Stimulated activated CD8-positive, alpha-beta memory T cell treated with anti-CD3 and anti-CD28 coated beads, Interleukin-15, amount 100 ng/mL, for 24 hours (primary cell): ENCODE measurements at places on chromosomes 2 and 18.

GRCh38 chr18:41818381-41819355 is 136.4 kb upstream of the PIK3C3 start:
- DNase-seq, result no peak

DNA sequence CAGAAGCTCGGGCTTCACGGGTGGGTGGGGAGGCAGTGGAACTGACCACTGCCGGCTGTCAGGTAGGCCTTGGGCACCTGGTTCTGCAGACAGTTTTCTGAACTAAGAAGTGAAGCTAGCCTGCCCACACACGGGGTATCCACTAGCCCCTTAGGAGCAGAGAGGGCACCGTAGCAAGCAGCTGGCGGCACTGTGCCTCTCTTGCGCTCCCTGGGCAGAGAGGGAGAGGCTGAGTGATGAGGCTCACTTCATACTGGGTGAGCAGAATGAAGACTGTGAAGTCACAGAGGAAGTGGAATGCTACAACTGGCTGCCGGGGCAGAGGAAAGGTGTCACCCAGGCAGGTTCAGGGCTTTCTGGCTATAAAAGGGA is 753 bp downstream of the ITPRIPL1 start:
- DNase-seq, result no peak

DNA sequence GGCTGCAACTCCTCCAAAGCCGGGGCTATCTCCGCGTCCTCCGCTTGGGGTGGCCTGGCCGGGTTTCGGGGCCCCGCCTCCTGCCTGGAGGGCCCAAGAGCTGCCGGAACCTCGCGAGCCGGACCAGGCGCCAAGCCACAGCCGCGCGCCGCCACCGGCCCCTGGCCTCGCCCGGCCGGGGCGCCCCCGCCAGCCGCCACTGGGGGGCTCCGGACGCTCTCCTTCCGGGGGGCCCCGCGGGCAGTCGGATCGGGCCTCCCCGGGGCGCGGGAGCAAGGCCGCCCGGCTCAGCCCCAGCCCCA is 17.4 kb upstream of the HAAO start:
- DNase-seq, result no peak

DNA sequence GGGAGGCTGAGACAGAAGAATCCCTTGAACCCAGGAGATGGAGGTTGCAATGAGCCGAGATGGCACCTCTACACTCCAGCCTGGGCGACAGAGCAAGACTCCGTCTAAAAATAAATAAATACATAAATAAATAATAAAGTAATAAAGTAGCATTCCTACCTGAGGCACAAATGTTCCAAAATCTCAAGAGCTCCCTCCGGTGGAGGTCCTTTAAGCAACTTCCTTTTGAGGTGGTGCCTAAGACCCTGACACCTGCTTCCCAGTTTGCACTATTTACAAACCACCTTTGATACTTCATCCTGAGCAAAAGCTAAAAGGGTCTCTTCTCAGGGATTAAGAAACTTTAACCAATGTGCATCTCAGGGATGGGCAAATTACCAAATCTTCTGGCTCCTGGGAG is 505.1 kb downstream of the CNTNAP5 start:
- no peak for DNase-seq

DNA sequence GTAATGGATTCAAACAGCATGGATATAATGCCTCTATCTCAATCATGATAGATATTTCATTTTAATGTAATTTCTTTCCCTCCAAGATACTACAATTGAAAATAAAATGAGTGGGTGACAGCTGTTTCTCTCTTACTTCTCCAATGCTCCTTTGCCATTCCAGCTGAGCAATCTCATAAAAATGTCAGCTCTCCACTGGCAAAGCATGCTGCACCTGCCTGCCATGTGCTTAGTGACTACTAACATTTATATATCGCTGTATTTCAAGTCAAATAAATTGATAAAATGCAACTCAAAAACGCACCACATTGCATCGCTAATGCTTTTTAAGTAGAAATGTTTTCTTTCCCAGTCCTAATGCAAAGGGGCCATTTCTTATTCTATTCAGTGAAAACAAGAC is 1093.9 kb downstream of the CBLN2 start:
- no peak for DNase-seq

DNA sequence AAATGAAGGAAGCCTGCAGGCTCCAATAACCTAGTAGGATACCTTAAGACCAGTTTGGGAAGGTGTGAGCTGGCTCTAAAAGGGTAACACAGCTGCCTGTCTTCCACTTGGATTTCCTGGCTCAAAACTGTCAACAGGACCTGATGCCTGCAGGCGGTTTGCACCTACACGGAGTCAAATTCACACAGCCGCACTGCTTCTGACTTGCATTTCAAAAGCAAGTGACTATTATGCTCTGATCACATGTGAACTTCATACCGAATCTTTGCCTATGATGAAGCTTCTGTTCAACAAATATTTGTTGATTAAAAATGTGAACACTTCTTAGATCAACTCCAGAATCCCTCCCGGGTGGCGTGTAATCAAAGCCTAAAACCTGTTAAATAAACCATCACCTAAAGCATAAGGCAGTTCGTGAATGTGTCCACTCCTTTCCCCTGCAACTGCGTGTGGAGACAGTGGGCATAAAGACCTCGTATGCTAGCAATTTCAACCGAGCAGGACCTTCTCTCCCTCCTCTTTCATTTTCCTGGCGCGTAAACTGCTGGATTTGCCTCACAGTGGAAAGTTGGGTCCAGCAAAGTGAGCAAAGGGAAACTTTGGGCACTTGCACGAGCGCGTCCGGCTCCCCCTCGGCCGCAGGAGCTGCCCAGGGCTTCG is 784 bp downstream of the CRACDL start:
- DNase-seq, result no peak

- DNase-seq, result no peak
Measured at GRCh38 chr2:105393373-105394055, 5.3 kb downstream of the FHL2 start.

DNA sequence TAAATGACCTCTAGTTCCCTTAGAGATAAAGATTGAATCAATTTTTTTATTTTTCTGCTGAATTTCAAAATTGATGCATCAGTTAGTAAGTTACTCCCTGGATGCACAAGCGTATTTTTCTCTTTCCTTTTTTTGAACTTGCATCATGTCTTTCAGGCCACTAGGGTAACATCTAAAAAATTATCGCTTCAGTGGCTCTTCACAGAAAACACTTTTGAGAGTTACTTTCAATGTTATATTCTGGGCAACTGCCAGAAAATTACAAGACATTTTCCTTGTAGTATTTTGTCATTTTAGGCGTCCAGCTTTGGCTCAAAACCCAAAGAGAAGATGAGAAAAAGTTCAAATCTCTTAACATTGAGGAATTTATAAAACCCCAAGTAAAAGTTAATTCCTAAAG is 59.8 kb downstream of the DSEL start:
- no peak for DNase-seq

DNA sequence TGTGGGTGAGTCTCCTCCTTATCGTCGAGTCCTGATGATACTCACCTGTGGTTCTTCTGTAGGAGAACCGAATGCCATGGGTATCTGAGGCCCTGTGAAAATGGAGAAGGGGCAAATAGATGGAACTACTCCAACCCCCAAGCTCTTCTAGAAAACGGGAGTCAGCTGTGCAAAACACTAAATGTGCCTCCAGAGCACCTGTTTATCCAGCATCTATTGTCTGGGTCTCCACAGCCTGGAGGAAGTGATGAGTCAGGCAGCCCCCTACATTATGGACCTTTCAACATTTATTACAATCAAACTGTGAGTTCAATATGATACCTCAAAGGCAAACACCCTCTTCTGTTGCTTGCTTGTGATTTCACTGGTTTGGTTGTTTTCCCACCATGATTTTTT is 9.8 kb upstream of the LRRFIP1 start:
- no peak for DNase-seq

- DNase-seq, result no peak
Measured at GRCh38 chr18:41613003-41613609, 341.9 kb upstream of the PIK3C3 start.

DNA sequence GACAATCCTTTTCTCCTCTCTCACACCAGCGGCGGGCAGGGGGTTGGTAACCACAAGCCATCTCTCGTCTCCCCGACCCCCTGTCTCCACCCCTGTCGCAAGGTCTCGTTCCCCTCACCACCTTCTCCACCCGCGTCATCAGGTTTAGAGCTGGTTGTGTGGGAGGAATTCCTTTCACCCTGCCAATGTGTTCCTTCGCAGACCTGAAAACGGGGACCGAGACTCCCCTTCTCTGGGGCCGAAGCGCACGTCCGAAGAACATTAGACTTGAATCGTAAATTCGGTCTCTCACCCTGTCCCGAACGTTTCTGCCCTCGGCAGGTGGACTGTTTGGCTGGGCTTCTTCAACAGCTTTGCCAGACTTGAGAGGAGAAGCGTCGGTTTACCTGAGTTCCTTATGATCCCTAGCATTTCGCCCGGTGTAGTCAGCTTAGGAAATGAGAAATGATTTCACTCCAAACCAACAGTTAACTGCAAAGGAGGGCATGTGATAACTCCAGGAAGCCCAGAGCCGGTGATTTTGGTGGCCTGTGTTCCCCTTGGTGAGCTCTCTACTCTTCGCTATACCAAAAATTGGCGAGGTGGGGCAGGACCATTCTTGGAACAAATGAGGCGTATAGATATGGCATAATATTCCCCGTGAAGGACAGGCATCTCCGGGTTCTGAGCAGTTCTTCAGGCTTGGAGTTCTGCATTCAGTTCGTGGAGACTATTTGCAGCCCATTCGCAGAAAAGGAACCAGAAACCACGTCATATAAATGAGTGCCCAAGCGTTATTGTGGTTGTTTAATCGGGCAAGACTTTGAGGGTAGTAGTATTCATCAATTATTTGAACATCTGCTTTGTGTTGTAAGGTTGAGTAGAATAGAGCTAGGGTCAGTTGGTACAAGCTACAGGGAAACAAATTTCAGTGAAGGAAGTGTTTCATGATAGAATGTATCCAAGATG is 694 bp downstream of the CFAP36 start:
- no peak for DNase-seq

DNA sequence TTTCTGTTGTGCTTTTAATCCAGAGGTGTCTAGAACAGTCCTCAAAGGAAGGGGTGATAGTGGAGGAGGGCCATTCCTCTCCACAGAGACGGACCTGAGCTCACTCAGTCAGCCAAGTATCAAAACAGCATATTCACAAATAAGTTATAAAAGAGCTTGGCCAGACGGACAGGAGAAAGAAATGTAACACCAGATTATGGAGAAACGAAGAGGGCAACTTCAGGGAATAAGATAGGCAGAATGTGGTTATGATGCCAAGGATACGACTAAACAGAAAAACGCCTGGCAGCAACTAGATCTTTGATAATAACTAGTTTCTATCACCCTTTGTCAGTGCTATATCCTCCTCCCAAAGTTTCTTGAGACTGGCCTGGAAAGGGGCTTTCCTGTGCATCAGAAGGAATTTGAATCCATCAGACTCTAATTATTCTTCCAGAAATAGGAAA is 42.5 kb downstream of the MAP4K3 start:
- DNase-seq, result no peak

DNA sequence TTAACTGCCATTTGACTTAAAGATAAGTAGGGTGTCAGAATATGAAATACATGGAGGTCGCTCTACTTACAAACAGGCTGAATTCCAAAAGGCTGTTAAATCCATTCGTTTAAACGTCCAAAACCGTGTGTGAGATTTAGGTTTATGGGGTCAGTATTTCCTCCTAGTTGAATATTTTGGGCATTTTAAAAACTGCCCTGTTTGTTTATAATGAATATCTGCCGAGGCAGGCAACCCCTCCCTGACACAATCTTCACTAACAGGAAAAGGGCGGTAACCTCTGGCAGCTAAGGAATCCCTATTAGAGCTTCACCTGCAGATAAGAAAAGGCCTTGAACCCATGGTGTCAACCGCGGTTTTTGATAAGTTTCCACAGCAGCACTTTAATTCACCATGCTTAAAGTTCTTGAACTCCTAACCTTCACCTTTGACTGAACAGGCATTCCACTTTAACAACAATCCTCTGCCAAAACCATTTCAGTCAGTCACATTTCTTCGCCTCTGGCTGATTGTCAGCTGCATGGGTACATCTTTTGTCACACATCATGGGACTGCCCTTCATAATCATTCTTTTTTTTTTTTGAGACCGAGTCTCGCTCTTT is 17.8 kb downstream of the TRAK2 start:
- DNase-seq, result no peak

- no peak for DNase-seq
Measured at GRCh38 chr18:80042785-80043184, 8.6 kb downstream of the RBFA start.

DNA sequence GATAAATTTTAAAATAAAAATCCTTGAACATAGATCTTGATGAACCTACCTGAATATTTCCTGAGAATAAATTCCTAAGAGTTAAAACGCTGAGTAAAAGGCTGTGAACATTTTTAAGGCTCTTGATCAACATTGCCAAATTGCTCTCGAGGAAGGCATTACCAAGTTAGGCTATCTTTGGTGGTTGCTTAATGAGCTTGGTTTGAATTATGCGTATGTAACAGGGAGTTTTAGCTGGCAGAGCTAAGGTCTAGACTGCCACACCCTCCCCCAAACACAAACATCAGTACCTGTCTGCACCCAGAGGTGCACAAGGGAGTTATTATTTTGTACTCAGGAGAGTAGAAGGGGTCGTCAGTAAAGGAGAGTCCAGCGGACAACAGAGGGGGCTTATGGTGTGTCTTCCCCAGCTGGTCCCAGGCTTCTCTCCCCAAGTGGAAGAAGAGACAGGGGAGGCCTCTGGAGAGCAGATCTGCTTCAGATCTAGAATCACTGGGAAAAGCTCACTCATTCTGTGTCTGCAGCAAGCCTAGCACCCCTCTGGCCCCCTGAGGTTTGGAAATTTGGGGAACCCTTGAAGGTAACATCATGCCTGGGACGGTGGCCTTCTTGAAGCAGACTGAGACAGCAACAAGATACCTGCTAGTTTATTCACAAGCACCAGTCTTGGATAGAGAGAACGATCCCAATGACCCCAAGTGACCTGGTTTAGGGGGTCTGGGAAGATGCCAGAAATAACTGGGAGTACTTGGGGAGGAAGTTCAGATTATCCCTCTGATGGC is 197.2 kb upstream of the ID2 start:
- DNase-seq, result no peak

GRCh38 chr2:200220251-200220650 is 86.2 kb upstream of the SPATS2L start:
- DNase-seq, result no peak

GRCh38 chr18:55416791-55417190 is 171.2 kb downstream of the TCF4 start:
- DNase-seq, result no peak

DNA sequence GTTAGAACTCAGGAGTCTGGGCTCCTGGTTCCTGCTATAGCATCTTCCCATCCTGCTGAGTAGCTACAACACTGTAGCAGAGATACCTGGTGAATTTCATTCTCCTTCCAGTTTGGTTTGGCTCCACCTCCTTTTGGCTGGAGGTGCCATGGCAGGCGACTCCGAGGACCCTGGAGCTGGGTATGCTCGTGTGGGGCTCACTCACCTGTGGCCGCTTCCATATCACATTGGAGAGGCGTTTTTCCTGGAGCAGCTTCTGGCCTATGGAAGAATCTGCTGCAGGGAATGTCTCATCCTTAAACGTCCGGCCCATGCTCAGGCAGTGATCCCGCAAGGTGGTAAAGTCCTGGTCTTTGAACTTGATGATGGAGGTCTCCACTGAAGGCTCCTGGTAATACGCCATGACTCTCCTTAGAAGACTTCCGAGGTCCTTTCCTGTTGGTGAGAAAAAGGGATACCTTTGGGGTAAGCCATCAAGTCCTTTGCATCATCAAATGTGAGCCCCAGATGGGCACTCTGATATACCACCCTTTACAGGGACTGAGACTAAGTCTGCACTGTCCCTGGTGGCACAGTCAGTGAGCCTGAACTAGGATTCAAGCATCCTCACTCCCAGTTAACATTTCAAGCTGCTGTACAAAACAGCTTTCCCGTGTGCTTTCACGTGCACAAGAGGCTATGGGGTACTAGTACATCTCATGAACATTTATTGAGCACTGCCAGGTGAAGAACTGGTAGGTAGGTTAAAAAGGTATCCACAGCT is 20.1 kb downstream of the CAPN13 start:
- DNase-seq, result no peak

GRCh38 chr18:44895176-44895798 is 214.6 kb downstream of the SETBP1 start:
- no peak for DNase-seq
